CD4-positive, alpha-beta T cell treated with Interleukin-1 beta for 1 hour (primary cell): ENCODE measurements at places on chromosomes 5 and 9.

GRCh38 chr5:155546075-155546474 lies 532.5 kb downstream of the KIF4B start:
- no peak for DNase-seq

GRCh38 chr5:111454198-111454622 lies 58.1 kb downstream of the STARD4 start:
- DNase-seq, result no peak

GRCh38 chr9:107631788-107632187 lies 142.2 kb upstream of the KLF4 start:
- no peak for DNase-seq

GRCh38 chr5:156879665-156880285 lies 29.7 kb downstream of the PPP1R2B start:
- no peak for DNase-seq

GRCh38 chr9:6405371-6405770 lies 7.6 kb upstream of the UHRF2 start:
- DNase-seq, result no peak

- DNase-seq, result no peak
These were observed 393.8 kb upstream of the ZNF608 start for GRCh38 chr5:125140220-125140619.

DNA sequence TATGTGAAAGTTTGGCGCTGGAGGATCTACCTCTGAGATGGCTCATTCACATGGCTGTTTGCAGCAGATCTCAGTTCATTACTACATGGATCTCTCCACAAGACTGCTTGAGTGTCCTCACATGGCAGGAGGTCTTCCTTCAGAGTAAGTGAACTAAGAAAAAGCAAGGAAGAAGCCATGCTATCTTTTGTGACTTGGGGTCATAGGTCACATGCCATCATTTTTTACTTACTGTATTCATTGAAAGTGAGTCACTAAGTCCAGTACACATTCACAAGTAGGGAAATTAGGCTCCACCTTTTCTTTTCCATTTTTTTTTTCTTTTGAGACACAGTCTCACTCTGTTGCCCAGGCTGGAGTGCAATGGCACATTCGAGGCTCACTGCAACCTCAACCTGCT lies 8.7 kb upstream of the CDKN2AIPNL start:
- no peak for DNase-seq

DNA sequence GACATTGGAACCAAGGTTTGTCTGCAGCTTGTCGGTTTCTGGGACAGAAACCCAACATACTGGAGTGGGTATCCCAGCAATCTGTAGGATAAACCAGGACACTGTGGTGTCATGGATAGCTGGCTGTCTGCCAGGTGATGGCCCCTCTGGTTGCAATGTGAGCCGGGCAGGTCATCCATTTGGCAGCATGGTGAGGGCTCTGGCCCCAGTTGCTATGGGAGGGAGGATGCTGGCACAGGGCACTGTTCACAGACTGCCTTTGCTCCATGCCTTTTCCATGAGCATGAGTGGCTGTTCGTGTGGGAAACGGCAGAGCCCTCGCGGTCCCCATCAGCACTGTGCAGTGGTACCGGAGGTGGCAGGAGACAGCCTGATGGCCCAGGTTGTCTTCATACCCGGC lies 6.4 kb downstream of the S1PR3 start:
- DNase-seq, result no peak
